ENCODE measurements at places on chromosomes 6 and 20.

DNA sequence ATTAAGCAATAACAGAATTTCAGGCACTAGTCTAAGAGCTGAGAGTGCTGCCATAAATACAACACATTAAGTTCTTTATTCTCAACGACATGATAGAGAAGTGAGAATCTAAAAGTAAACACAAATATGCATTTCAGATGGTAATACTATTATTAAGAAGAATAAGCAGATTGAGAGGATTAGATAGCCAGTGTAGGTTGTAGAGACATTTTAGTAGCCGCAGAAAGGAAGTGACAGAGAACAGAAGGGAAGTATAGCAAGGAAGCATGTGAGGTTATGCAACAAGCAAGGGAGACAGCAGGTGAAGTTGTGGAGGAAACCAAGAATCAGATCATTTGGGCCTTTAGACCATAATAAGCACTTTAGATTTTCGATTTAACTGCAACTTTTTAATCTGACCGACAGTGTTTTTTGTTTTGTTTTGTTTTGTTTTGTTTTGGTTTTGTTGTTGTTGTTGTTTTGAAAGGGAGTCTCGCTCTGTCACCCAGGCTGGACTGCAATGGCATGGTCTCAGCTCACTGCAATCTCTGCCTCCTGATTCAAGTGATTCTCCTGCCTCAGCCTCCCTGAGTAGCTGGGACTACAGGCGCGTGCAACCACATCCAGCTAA is 737.0 kb upstream of the ADGRB3 start:
- DNase-seq, result peak; percentile 15

- no peak for DNase-seq
Observed at GRCh38 chr6:162198076-162198475, 529.5 kb downstream of the PRKN start.

DNA sequence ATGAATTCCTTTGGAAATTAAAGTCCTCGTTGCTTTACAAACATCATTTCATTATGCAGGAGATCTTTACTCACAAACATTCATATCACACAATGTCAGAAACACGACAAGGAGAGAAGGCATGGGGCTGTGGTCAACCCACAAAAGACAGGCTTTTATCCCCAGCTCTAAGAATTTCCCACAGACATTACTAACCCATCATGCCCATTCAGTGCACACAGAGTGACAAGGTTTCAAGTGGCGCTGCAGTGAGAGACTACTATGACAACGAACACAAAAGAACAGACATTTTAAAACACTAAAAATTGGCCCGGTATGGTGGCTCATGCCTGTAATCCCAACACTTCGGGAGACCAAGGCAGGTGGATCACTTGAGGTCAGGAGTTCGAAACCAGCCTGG is 579.8 kb upstream of the AGPAT4 start:
- no peak for DNase-seq

DNA sequence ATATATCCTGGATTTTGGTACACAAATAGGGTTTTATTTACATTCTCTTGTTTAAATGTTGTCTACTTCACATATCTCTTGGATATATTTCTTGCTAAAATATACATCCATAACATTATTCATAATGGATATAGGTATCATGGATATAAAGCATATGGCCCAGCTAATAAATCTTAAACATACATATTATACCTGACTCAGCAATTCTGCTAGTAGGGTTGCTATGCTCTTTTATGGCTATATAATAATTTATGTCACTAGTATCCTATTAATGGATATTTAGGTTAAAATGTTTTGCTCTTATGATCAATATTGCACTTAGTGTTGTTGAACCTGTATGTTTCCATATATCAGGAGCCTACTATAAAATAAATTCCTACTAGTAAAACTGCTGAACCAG is 375.5 kb downstream of the LMBRD1 start:
- DNase-seq, result no peak

GRCh38 chr6:15283986-15284361 is 38.1 kb downstream of the JARID2 start:
- no peak for DNase-seq

DNA sequence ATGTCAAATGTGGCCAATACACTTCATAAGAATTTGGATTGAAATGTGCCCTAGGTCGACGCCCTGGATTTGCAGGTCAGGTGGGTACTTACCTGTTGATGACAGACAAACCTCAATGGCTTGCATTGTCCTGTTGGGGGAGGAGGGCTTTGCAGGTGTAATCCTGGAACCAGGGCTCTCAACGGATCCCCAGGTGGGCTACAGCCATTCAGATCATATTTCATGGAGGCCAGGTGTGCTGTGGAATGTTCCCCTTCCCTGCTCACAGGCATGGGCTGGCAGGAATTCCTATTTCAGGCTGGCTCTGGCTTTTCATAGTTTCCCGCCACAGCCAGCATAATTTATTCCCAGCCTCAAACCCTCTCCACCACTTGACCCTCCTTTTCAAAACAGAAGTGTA is 254.7 kb downstream of the SMOC2 start:
- no peak for DNase-seq

GRCh38 chr6:133447924-133448323 is 206.8 kb downstream of the EYA4 start:
- no peak for DNase-seq

GRCh38 chr20:11982289-11982954 is 64.7 kb downstream of the BTBD3 start:
- DNase-seq, result no peak

DNA sequence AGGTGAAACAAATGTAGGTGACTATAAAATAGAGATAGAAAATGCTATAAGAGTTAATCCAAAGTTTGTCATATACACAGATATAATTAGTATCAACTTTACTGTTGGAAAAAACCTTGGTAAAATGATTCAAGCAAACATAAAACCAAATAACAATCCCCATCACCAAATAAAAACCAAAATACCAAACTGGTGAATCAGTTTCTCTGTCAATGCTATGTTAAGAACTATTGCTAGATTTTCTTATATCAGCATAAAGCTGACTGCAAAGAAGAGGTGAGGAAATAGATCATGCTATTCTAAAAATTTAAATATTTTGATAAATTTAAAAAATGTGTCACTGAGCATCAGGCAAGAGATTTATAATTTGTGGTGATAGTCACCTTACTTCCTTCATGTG is 658.4 kb downstream of the PHF3 start:
- no peak for DNase-seq

- no peak for DNase-seq
Observed at GRCh38 chr6:72406517-72406916, 215.3 kb upstream of the KCNQ5 start.

DNA sequence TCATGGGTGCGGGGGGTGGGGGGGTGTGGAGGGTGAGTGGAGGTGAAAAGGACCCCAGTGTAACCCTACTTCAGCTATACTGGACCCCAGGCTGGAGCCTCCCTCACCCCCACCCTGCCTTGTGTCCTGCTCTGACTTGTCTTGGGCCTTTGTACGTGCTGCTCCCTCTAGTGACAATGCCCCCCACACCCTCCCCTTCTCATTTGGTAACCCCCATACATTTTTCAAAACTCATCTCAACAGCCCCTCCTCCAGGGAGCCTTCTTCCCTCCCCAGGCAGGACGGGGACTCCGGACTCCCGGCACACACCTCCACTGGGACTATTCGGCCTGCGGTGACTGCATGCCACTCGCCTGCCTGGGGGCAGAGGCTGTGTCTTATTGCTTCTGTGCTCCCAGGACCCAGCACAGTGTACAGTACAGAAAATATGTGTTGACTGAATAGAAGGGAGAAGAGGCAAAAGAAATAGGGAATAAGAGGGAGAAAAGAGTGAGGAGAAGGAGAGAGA is 108.2 kb downstream of the VEGFA start:
- DNase-seq, result no peak

DNA sequence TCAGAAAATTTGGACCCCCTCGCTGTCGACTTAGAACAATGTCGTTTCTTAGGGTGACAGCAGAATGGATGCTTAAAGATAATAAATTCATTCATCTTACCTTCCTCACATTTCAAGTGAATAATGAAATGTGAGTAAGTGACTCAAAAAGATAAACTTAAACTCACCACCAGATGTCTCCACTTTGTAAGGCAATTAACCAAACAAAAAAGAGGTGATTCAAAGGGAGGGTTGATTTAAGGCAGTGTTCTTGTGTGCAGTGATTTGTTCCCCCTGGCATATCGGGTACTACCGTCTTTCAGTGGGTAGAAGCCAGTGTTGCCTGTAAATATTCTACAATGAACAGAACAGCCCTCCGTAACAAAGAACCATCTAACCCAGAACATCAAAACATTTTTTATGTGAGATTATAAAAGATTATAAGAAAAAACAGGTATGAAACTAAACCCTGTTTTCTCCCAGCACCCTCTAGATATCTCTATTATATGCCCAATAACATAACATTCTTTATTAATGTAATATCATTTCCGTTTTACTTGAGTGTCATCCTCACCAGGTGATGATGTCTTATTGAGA is 589.7 kb downstream of the CBLN4 start:
- peak; percentile 30 for DNase-seq

GRCh38 chr6:39195792-39196385 is 33.4 kb downstream of the KCNK5 start:
- DNase-seq, result no peak

- DNase-seq, result no peak
Observed at GRCh38 chr20:54345821-54346220, 129.6 kb upstream of the DOK5 start.

- no peak for DNase-seq
Observed at GRCh38 chr6:34555007-34555322, 1.2 kb downstream of the SPDEF start.

- no peak for DNase-seq
Observed at GRCh38 chr6:73978330-73978729, 282.3 kb downstream of the CD109 start.

DNA sequence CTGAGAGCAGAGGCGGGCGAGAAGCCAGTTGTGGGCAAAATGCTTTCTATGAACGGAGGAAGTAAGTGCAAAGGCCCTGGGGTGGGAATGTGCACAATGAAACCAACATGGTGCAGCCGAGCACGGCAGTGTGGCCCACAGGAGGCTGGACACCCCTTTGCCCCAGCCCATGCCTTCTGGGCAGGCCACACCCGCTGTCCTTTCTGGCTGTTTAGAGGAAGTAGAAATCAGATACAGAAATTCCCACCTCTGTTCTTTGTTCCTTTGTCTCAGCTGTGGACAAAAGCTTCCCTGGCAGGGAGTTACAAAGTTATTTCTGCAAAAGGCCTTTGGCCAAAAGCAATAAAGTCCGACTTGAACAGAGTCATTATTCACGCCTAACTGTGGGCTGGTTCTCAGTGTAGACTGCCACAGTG is 11.9 kb downstream of the SULF2 start:
- DNase-seq, result no peak

- DNase-seq, result peak; percentile 86
Observed at GRCh38 chr6:87436435-87436834, 28.7 kb downstream of the CFAP206 start.
